ENCODE measurements at places on chromosomes 6 and 20.

DNA sequence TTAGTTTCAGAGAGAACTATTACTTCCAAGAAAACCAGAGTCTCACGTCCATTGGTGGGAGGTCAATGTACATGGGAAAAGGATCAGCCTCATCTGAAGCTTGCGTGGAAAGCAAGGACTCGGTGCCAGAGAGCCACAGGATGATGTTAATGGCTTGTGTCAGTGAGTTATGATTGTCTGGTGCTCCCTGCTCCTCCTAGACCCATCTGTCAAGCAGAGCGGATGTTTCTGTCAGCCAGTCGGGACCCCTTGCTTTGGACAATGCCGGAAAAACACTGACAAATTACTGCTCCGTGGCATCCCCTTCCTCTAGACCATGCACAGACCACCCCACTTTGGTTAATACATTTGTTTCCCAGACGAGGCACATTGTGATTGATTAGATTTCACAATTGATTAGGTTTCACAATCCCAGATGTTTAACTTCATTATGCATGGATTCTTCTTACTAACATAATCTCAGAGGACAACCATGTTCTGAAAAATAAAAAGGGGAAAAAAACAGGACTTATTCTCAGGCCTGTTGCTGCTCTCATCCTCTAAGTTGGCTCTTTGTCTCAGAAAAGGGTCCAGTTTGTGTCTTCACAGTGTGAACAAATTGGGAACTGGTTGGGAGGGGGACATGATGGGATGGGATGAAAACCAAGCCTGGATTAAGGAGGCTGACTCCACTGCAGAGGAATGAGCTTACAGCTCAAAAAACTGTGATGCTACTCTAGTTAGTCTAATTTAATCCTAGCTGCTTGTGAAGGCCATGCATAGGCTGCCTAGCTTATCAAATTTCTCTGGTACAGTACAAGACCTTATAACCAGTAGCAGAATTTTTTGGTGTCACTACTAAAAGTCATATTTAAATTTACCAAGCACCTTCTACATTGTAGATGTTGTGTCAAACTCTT, 51.9 kb downstream of the UNC5CL start:
- DNase-seq = no peak

GRCh38 chr20:56828402-56828801, 199.3 kb downstream of the TFAP2C start:
- DNase-seq = no peak

DNA sequence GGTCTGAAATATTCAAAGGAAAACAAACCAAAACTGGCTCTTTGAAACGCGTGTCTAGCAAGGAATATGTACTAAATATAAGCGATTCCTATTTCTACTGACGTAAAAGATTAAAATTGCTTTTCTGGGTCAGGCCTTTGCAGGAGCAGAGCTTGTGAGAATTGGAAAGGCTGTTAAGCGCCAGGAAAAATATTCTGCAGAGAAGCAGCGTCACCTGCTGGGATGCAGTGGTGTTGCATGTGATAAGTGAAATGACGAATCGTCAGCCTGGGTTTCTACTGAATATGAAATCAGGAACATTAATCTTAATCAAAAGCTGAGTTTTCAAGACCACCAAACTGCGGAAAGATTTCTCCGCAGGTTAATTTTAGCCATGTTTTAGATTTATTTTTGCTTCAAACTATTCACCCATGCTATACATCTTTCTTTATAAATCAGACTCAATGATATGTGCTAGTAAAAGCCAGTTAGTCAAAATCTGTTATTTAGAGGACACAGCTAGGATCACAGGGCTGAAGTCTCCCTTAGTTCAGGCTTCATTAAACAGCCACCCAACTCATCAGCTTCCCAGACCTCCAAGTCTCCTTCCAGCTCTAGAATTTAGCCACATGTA, 67.4 kb downstream of the ALDH8A1 start:
- DNase-seq = peak; percentile 36

DNA sequence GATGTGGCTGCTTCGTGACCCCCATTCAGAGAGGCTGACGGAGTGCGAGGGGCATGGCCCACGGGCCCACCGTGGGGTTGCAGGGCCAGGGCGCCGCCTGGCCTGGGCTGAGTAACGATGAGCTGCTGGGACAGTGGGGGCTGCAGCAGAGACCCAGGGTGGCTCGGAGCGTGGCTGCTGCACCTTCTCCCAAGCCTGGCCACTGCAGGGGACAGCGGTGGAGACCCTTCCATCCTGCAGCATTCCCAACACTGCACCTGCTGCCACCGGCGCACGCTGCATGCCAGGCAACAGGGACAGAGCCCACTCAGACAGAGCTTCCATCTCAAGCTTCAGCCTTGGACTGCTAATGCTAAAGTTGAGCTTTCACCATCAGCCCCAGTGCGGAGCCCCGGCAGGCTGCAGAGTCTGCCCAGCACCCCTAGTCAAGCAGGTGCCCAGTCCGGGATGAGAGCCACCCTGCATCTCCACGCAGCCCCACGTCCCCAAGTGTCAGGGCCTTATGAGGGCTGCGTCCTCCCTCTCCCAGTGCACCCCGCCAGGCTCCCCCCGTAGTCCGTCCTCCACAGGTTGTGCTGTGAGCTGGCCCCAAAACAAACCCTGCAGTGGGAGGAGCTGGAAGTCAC, 89.4 kb upstream of the AFDN start:
- no peak for DNase-seq

DNA sequence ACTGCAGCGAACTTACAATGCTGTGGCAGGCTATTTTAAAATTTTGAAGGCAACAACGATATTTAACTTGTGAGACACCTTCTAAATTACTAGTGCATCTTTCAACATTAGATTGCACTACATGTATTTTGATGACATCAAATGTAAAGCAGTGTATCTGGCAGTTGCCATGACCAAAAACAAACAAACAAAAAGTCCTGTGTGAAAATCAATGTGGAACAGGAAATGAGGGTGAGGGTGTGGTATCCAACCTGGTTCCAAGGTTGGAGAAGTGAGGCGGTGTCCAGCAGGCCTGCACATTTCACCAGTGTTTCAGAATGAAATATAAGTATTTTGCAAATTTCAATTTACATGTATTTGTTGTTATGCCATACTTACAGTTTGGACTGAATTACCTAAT, 112.0 kb downstream of the LAMP5 start:
- DNase-seq = no peak

DNA sequence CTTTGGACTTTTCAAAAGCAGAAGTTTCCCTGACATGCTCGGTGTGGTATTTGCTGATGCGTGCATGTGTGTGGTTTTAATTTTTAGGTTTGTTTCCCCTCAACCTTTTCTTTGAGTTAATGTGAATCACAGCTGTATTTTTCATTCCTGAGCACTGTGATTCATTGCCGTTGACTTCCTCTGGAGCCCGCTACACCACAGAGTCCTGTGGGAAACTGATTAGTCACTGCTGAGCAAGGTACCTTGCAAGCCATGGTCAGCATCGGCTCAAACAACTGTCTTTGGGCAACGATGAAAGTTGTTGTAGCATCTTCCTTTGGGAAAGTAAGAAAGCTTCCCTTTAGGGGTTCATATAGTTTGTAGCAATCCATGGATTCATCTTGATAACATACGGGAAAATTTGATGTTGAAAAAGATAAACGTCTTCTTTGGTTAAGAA, 57.5 kb downstream of the RIN2 start:
- no peak for DNase-seq

DNA sequence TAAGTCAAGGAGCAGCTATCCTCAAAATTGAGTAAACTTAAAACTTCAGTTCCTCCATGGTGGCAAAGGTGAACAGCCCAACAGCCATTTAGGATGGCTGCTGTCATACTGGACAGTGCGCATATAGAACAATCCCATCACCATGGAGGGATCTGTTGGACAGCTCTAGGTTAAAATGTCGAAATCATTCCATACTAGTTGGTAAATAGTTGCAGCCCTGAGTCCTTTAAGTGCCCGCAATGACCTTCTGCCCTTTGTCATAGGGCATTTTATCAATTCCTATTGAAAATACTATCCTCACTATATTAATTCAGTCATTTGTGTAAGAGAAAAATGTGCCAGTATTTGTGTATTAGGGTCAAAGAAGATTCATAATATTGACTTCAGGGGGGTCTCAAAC, 8.9 kb upstream of the ARMH2 start:
- no peak for DNase-seq

DNA sequence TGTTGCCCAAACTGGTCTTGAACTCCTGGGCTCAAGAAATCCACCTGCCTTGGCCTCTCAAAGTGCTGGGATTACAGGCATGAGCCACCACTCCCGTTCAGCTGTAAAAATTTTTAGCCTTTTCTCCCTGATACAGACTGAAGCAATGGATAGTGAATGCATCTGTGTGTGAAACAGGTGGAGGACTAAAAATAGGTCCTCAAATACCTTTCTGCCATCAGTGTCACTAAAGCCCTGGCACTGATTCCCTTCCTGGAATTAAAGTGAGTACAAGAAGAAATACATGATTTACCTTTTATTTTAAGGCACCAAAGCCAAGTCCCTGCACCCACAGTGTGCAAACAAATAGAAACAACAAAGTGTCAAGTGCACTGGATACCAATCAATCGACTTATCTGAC, 25.1 kb downstream of the TULP4 start:
- DNase-seq = no peak

Data from activated CD4-positive, alpha-beta T cell treated with anti-CD3 and anti-CD28 coated beads, Interleukin-2, amount 50 U/mL, for 1 hour (primary cell).